ENCODE measurements at places on chromosomes 5 and 9. TPM values are rescaled to one million over a fixed set of nuclear protein-coding genes. Genes with fewer than 3 reads are reported as not detected.

The CTXN3 gene
- not detected for total RNA-seq

The SNCB gene
- total RNA-seq: not detected

The IFNA21 gene
- total RNA-seq: not detected

The NEUROG1 gene
- not detected for total RNA-seq

The PCDHGA5 gene
- 3.8 TPM for total RNA-seq

The PCDHGA2 gene
- total RNA-seq: 3.2 TPM

The TEX53 gene
- not detected for total RNA-seq

The LCP2 gene
- total RNA-seq: 8.9 TPM

The LIFR gene
- total RNA-seq: 71.4 TPM

The SHISAL2B gene
- not detected for total RNA-seq

The FOXE1 gene
- total RNA-seq: 3.9 TPM

GRCh38 chr9:131593091-131593820 is 47.9 kb downstream of the PRRT1B start:
- DNase-seq: no peak

DNA sequence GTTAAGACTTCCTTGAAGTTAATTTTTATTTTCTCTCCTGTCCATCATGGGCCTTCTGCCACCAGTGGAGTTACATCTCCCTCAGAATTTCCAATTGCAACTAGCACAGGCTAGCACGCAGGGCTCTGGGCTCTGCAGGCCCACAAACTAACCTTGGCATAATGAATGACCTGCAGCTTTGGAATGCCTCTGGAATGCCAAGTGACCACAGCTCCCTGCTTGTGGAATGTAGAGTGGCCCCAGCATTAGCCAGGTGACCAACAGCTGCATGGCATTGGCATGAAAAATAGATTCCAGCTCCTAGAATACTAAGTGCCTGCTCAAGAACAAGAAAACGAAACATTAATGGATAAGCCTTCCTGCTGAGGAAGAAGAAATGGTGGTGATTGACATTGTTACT is 726.1 kb downstream of the BRINP1 start:
- no peak for DNase-seq

GRCh38 chr5:179137643-179138567 is 77.7 kb downstream of the ZNF354C start:
- no peak for DNase-seq

- no peak for DNase-seq
Observed at GRCh38 chr9:1098551-1098950, 48.4 kb downstream of the DMRT2 start.

- no peak for DNase-seq
Observed at GRCh38 chr5:174531782-174532191, 192.6 kb upstream of the MSX2 start.

- DNase-seq: peak; percentile 45
Observed at GRCh38 chr9:133703591-133704399, 34.4 kb downstream of the SARDH start.

GRCh38 chr5:159156426-159157238 is 52.7 kb downstream of the RNF145 start:
- no peak for DNase-seq

- no peak for DNase-seq
Observed at GRCh38 chr9:124298646-124299235, 41.0 kb downstream of the NEK6 start.

GRCh38 chr9:23375511-23375910 is 450.5 kb downstream of the ELAVL2 start:
- DNase-seq: no peak

- DNase-seq: no peak
Observed at GRCh38 chr5:125263356-125263755, 516.9 kb upstream of the ZNF608 start.

DNA sequence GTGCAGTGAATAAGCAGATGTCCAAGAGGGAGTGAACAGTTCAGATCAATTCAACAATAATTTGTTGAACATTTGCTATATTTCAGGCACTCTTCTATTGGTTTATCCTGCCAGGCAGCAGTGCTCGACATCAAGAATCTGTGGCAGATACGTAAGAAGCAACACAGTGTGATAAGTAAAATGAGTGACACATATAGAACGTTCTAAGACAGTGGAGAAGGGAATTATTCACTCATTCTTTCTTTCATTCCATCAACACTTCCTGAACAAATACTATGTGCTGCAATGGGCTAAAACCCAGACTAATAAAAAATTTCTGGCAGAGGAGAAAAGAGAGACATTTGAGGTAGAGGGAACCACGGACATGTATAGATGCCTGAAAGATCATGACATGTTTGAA is 89.9 kb upstream of the GLIS3 start:
- DNase-seq: no peak

DNA sequence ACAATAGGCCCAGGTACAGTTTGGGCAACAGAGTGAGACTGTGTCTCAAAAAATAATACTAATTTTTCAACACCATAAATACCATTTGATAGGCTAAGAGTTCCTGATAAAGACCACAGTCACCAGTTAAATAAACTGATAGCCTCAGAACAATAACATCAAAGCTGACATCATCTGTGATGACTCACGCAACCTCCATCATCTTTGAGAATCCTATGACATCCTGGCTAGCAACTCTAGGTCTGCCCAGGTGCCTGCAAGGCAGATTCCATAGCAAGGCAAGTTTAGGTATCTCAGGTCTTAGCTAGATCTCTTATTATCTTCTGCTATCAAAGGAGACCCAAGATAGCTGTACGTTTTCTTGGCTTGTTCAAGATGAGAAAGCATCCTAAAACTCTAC is 30.5 kb upstream of the UBAP2 start:
- DNase-seq: no peak

DNA sequence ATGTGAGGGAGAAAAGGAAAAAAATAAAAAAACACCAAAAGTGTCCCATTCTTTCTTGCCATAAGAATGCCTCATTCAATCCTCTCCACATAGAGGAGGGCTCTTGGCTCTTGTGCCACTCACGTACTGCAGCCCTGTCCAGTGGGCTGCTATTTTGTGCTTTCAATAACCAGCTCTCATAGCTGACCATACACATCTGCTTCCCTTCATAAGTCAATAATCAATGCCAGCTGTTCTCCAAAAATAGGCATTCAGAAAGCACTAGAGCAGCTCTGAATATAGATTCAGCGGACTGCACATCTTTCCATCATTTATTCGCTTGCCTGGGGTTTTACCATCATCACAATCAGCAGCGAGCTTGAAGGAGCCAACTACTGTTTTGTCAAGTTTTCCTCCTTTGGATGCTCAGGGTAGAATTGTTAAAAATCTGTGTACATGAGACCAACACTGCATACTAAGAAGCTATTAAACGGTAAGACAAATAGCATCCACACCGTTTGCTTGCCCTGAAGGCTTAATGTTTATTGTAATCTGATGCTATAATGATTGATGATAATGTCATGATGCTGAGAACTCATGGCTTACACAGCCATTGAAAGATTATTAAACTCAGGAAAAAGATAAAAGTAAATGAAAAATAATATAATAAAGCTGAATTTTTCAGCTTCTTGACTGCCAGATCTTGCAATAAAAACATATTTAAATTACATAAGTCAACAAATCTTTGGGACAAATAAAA is 80.0 kb downstream of the OXCT1 start:
- no peak for DNase-seq

DNA sequence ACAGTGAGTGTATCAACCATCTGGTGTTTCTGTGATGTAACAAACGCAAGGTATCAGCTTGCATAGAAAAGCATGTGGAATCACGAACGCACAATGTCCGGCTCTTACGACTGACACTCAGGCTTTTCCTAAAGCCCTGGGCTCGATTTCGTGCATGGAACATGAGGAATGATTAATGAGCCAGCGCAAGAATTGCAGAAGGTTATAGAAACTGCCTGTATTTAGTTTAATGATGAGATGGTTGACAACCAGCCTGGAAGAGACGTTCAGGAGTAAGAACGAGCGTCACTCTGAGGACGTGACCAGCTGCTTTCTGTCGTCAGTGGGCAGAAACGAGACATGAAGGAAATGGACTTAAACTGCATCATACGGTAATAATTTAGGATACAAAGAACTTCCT is 497.6 kb downstream of the IRX1 start:
- no peak for DNase-seq

GRCh38 chr5:155082401-155082800 is 68.8 kb downstream of the KIF4B start:
- no peak for DNase-seq

- DNase-seq: no peak
Observed at GRCh38 chr5:14572385-14572784, 9.2 kb upstream of the OTULINL start.

- DNase-seq: no peak
Observed at GRCh38 chr5:17461793-17462192, 36.2 kb upstream of the TAF11L2 start.

GRCh38 chr9:19498015-19498414 is 89.2 kb downstream of the ACER2 start:
- no peak for DNase-seq

GRCh38 chr5:149759986-149760853 is 30.1 kb downstream of the PPARGC1B start:
- DNase-seq: no peak

GRCh38 chr5:82684659-82685058 is 392.5 kb downstream of the TMEM167A start:
- no peak for DNase-seq

- no peak for DNase-seq
Observed at GRCh38 chr5:120101771-120102170, 362.3 kb upstream of the PRR16 start.

DNA sequence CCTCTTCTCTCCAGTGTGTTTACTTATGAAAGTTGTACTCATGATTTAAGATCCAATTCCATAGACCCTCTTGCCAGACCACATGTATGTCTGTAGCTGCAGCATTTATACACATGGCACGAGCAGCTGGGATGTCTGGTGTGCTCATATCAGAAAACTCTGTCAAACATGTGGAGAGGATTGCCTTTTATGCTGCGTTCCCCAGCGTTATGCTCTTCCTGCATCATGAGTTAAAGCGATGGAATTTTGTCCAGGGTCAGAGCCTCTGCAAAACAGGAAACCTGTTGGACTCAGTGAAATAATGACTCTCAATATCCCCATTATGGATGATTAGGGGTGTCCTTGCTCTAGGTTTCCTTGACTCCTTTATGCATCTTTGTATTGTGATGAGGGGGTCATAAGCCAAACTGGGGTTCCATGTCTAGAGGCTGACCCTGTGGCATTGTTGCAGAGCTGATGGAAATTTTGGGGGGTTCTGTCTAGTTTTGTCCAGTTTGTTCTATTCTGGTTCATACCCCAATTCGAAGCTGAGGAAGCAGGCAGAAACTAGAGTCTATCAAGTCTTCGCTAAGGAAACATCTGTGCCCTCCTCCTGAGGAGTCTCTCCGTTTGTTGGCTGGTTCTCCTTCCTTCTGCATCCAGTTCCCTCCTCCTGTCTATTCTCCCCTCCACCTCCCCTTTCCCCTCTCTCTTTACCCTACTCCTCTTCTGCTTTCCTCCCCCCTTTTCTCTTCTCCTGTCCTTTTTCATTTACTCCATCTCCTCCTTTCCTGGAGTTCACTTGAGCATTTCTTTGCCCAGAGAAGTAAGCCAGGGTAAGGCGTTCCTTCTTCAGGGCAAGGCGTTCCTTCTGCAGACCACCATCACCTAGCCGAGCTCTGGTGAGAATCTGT is 252.8 kb downstream of the MAST4 start:
- no peak for DNase-seq

- DNase-seq: no peak
Observed at GRCh38 chr9:121865060-121865459, 213.6 kb downstream of the DAB2IP start.

GRCh38 chr5:41410737-41411136 is 99.7 kb downstream of the PLCXD3 start:
- DNase-seq: no peak

Data from suprapubic skin (tissue), 4 donors.